A549 treated with RU486 at 1 μM for 4 hours (cell line): ENCODE measurements at places on chromosomes 6 and 20. TPM values are rescaled to one million over a fixed set of nuclear protein-coding genes. Genes with fewer than 3 reads are reported as not detected.

The STMN3 gene
- total RNA-seq: 6.7 to 10.3 TPM (median 9.8 TPM) in 5 replicates

The TNFRSF6B gene
- 0.46 to 1.2 TPM (median 0.60 TPM) in 5 replicates for total RNA-seq

The HLA-DOB gene
- 0.13 to 0.21 TPM (median 0.13 TPM) in 3 of 5 replicates, not detected in the others for total RNA-seq

The AIF1 gene
- total RNA-seq: not detected in 5 replicates

The ADA gene
- total RNA-seq: 48.2 to 61.0 TPM (median 54.2 TPM) in 5 replicates

The CLVS2 gene
- total RNA-seq: 0.05 to 0.13 TPM (median 0.11 TPM) in 4 of 5 replicates, not detected in the other
